ENCODE measurements at places on chromosomes 4 and X. TPM values are rescaled to one million over a fixed set of nuclear protein-coding genes. Genes with fewer than 3 reads are reported as not detected.

DNA sequence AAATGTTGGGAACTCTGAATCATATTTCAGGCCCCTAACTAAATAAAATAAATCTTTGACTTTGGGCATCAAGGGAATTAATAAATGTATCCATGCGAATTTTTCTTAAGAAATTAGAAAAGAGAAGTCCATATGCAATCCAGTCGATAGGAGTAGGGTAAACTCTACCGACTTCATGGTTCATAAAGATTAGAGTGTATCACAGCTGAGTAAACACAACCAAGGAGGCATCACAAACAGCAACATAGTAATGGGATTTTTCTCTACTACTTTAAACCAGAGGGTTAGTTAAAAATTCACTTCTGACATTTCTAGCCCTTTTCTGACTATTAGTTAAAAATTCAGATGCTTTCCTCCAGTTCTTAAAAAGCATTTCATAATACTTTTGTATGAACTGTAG is 19.9 kb downstream of the SEPTIN11 start:
- no peak overlapping the region for H3K4me3 ChIP-seq

DNA sequence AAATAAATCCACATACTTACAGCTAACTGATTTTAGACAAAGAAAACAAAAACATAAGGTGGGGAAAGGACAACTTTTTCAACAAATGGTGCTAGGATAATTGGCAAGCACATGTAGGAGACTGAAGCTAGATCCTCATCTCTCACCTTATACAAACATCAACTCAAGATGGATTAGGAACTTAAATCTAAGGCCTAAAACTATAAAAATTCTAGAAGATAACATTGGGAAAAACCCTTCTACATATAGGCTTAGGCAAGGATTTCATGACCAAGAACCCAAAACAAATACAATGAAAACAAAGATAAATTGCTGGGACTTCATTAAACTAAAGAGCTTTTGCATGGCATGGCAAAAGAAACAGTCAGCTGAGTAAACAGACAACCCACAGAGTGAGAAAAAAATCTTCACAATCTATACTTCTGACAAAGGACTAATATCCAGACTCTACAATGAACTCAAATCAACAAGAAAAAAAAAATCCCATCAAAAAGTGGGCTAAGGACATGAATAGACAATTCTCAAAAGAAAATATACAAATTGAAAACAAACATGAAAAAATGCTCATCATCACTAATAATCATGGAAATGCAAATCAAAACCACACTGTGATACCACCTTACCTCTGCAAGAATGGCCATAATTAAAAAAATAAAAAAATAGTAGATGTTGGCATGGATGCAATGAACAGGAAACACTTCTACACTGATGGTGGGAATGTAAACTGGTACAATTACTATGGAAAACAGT is 14.1 kb upstream of the AFP start:
- no peak overlapping the region for H3K4me3 ChIP-seq
- no peaks in the 10 kb centered on the region for H3K36me3 ChIP-seq
- no peak for DNase-seq
- no peaks in the 10 kb centered on the region for H3K4me1 ChIP-seq
- H3K27me3 ChIP-seq = no peaks in the 10 kb centered on the region

- H3K4me1 ChIP-seq = no peaks in the 10 kb centered on the region
- no peaks in the 10 kb centered on the region for H3K27me3 ChIP-seq
- H3K36me3 ChIP-seq = no peaks in the 10 kb centered on the region
- DNase-seq = no peak
- H3K27ac ChIP-seq = no peak overlapping the region
Observed at GRCh38 chrX:38232079-38232686, 11.5 kb upstream of the SRPX start.

- no peak overlapping the region for H3K4me3 ChIP-seq
- H3K27me3 ChIP-seq = no peaks in the 10 kb centered on the region
- no peaks in the 10 kb centered on the region for H3K36me3 ChIP-seq
- H3K4me1 ChIP-seq = no peaks in the 10 kb centered on the region
- H3K27ac ChIP-seq = no peak overlapping the region
- DNase-seq = no peak
Observed at GRCh38 chr4:182643801-182644682, 273.1 kb downstream of the DCTD start.

DNA sequence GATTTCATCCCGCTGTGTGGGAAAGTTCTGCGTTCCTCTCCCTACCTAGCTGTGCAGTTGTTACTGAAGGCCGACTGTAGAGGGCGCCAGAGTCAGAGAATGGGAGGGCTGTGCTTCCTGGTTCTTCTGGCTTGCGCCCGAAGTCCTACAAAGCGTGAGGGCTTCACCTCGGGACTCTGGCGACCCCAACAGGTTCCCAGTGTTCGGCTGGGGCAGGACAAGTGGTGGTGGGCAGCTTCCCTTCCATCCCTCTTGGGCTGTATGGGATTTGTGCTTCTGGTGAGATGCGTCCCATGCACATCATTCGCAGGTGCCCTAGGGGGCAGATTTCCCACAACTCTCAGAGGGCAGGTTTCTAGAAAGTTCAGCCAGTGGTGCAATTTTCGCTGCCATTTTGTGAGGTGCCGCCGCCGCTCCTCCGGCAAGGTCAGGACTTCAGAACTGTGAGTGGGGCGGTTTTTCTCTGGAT is 27.3 kb downstream of the CT45A1 start:
- no peak for DNase-seq
- H3K27me3 ChIP-seq = no peaks in the 10 kb centered on the region

DNA sequence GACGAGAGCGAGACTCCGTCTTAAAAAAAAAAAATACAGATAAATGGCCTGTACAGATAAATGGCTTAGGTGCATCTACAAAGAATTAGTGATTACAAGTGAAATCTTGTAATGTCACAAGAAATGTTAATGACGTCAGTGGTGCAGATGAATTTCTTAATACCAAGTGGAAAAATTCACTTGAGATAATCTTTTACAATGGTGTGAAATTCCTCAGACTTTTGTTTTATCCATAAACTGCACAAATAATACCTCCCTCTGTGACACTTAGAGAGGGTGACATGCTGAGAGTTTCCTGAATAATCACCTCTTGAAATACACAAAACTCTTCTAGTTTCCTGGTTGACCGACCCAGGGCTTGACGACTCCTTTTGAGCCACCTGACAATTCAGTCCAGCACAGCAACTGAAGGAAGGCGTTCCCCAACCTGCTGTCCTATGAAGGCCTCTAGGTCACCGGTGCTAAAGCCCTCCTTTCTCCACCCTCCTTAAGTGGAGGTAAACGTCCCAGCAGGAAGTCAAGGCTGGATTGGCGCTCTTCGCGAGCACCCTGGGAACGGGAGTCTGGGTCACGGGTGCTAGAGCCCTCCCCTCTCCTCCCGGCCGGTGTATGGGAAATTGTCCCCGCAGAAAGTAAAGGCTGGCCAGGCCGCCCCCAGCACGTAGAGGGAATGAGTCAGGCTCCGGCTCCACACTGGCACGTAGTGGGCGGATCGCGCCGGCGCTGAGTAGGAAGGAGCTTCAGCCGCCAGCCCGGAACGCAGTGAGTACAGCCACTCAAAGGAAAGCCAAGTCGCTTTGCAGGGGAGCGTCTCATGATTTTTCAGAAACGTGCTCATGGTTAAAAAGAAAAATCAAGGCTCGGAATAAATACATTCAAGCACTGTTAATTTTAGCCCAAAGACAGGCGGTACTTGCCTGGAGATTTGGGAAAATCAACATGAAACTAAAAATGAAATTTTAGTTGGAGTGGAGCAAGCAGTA is at the start of gene TMEM144:
TMEM144 (plus strand) TSS at position 662 of the 983 bp plus-strand sequence. CDS start 2,182 bp downstream, outside the sequence.
- H3K4me3 ChIP-seq = peak within 1 kb of the TSS; percentile 21
- H3K36me3 ChIP-seq = no peaks in the 10 kb centered on the region
- H3K27ac ChIP-seq = peak within 1 kb of the TSS; percentile 94

GRCh38 chr4:78426972-78427371 is 124.6 kb upstream of the ANXA3 start:
- H3K36me3 ChIP-seq = no peaks in the 10 kb centered on the region
- no peak overlapping the region for H3K4me3 ChIP-seq
- H3K27me3 ChIP-seq = no peaks in the 10 kb centered on the region
- no peak for DNase-seq
- no peak overlapping the region for H3K27ac ChIP-seq

GRCh38 chrX:20585782-20586181 is 319.1 kb upstream of the RPS6KA3 start:
- H3K27ac ChIP-seq = no peak overlapping the region
- no peaks in the 10 kb centered on the region for H3K4me1 ChIP-seq
- H3K4me3 ChIP-seq = no peak overlapping the region
- no peaks in the 10 kb centered on the region for H3K36me3 ChIP-seq
- H3K27me3 ChIP-seq = no peaks in the 10 kb centered on the region

DNA sequence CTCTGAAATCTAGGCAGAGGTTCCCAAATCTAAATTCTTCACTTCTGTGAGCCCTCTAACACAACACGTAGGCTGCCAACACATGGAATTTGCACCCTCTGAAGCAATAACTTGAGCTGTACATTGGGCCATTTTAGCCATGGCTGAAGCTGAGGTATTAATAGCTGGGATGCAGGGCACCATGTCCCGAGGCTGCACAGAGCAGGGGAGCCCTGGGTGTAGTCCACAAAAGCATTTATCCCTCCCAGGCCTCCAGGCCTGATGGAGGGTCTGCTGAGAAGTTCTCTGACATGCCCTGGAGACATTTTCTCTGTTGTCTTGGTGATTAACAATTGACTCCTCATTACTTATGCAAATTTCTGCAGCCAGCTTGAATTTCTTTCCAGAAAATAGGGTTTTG is 127.9 kb downstream of the PABPC4L start:
- H3K36me3 ChIP-seq = no peaks in the 10 kb centered on the region
- H3K4me1 ChIP-seq = no peaks in the 10 kb centered on the region
- no peak overlapping the region for H3K4me3 ChIP-seq
- no peaks in the 10 kb centered on the region for H3K27me3 ChIP-seq
- no peak overlapping the region for H3K27ac ChIP-seq

DNA sequence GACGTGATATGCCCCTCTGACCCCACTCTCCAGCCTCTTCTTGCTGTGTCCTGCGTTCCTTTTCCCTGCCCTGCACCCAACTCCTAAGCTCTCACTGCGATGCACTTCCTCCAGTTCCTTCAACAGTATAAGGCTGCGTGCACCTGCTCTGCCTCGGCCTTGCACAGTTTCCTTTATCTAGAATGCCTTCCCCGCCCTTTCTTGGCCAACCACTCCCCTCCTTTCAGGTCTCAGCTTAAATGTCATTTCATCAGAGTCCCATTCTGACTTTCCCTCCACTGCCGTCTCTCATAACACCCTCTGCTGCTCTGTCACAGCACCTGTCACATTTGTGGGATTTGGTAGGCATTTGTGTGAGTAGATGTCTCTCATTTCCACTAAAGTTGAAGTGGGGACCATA is 58.4 kb upstream of the NEIL3 start:
- no peaks in the 10 kb centered on the region for H3K27me3 ChIP-seq
- no peaks in the 10 kb centered on the region for H3K4me1 ChIP-seq
- DNase-seq = no peak
- H3K27ac ChIP-seq = no peak overlapping the region
- H3K36me3 ChIP-seq = no peaks in the 10 kb centered on the region
- H3K4me3 ChIP-seq = no peak overlapping the region

DNA sequence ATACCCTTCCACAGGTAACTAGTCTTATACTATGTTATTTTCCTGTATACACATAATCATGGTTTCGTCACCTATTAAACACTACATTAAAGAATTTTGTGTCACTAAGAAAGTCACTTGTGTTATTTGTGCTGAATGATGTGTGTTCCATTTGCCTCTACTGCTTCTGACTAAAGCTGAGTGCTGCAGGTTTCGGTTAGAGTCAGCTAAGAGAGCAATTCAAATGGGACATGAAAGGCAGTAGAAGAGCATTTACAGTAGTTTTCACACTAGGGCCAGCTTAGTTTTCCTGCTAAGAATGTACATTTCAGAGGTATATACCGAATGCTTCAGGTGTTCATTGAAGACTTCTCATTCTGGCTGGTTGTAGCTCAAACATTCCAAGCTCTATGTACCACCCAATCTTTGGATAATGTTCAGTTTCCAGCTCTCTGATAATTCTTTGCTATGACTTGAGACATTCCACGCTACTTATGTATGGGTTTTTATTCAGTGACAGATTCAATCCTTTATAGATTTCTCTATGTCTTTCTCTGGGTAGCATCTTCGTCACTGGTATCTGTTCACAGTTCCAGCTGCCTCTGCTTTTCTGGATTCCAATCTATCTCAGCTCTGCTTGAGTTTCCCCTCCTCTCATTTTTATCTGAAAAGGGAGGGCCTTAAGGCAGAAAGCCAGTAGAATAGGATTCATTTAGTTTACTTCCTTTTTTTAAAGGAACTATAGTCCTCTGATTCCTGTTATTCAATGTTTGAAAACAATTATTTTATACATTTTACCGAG is 164.4 kb downstream of the CXXC4 start:
- DNase-seq = no peak
- no peak overlapping the region for H3K27ac ChIP-seq

DNA sequence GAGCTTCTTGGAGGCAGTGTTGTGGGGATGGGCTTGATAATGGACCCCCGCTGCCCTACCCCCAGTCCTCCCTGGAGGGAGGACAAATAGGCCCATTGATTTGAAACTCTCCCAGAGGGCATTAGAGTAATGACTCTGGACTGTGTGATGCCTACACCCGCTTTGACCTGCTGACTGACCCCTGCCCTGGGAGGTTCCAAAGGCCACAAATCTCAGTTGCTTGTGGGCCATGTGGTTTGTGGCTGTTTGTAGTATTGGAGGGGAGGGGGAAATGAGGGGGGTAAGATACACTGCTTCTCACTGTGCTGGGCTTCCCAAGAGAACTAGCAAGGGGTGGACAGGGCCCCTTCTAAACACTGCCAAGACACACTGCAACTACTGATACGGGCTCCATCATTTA is 27.6 kb upstream of the BCORL1 start:
- DNase-seq = no peak
- no peak overlapping the region for H3K4me3 ChIP-seq
- no peak overlapping the region for H3K27ac ChIP-seq
- H3K36me3 ChIP-seq = no peaks in the 10 kb centered on the region
- no peaks in the 10 kb centered on the region for H3K27me3 ChIP-seq

GRCh38 chr4:21507439-21507838 is 441.1 kb downstream of the KCNIP4 start:
- DNase-seq = no peak
- H3K4me1 ChIP-seq = no peaks in the 10 kb centered on the region
- H3K27ac ChIP-seq = no peak overlapping the region
- H3K4me3 ChIP-seq = no peak overlapping the region
- no peaks in the 10 kb centered on the region for H3K36me3 ChIP-seq

- H3K27me3 ChIP-seq = peaks cover 81% of the 10 kb centered on the region
- H3K4me1 ChIP-seq = peaks cover 23% of the 10 kb centered on the region
- no peak overlapping the region for H3K27ac ChIP-seq
Observed at GRCh38 chr4:110625576-110626257, 2.8 kb upstream of the PITX2 start.

- H3K27me3 ChIP-seq = no peaks in the 10 kb centered on the region
- no peaks in the 10 kb centered on the region for H3K36me3 ChIP-seq
- no peak for DNase-seq
- no peak overlapping the region for H3K27ac ChIP-seq
- peaks cover 7% of the 10 kb centered on the region for H3K4me1 ChIP-seq
Observed at GRCh38 chr4:89303177-89303576, 4.4 kb downstream of the GPRIN3 start.

GRCh38 chrX:81414630-81415029 is 212.7 kb downstream of the SH3BGRL start:
- H3K27me3 ChIP-seq = no peaks in the 10 kb centered on the region
- no peak overlapping the region for H3K27ac ChIP-seq
- no peaks in the 10 kb centered on the region for H3K36me3 ChIP-seq
- H3K4me3 ChIP-seq = no peak overlapping the region
- no peaks in the 10 kb centered on the region for H3K4me1 ChIP-seq

- DNase-seq = no peak
- no peaks in the 10 kb centered on the region for H3K36me3 ChIP-seq
- no peak overlapping the region for H3K27ac ChIP-seq
- H3K27me3 ChIP-seq = no peaks in the 10 kb centered on the region
Observed at GRCh38 chr4:53196882-53197771, 168.7 kb downstream of the SCFD2 start.

Gene BMX
- 2.0 TPM for total RNA-seq

Gene TMEM47
- 25.3 TPM for total RNA-seq

Gene HTT-AS
- total RNA-seq = not detected

Gene RBM3
- total RNA-seq = 200 TPM

Gene UGT2B15
- not detected for total RNA-seq

Gene S100P
- total RNA-seq = 0.56 TPM

Gene ATP2B3
- not detected for total RNA-seq
